Thoracic aorta (tissue), 2 donors: ENCODE measurements at places on chromosomes 13 and 19.

- DNase-seq = no peak
These were observed 670 bp downstream of the MAP2K7 start for GRCh38 chr19:7904074-7905020.

DNA sequence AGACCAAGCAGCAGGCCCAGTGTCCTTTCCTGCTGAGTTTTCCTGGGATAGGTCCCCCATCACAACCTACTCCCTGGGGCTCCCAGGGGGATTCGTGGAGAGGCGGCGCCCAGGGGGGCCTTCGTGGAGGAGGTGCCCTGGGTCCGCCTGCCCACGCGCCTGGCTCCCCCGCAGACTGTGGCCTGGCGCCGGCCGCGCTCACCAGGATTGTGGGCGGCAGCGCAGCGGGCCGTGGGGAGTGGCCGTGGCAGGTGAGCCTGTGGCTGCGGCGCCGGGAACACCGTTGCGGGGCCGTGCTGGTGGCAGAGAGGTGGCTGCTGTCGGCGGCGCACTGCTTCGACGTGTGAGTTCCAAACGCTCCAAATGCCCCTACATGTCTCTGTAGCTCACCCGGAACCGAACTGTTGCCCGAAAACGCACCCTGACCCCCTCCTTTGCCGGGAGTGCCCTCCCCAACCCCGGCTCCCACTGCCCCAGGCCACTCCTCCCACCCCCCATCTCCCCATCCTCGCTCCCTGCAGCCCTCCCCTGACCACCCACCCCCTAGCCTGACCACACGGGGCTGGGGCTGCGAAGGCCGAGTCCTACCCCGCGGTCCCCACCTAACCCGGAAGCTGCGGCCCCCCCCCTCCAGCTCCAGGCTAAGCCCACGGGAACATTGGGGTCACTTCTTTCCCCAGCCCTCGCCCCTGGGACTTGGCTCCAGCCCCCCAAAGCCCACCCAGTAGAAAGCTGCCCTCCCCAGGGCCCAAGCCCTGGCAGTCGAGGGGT, 3.3 kb downstream of the TIMM13 start:
- DNase-seq = no peak

DNA sequence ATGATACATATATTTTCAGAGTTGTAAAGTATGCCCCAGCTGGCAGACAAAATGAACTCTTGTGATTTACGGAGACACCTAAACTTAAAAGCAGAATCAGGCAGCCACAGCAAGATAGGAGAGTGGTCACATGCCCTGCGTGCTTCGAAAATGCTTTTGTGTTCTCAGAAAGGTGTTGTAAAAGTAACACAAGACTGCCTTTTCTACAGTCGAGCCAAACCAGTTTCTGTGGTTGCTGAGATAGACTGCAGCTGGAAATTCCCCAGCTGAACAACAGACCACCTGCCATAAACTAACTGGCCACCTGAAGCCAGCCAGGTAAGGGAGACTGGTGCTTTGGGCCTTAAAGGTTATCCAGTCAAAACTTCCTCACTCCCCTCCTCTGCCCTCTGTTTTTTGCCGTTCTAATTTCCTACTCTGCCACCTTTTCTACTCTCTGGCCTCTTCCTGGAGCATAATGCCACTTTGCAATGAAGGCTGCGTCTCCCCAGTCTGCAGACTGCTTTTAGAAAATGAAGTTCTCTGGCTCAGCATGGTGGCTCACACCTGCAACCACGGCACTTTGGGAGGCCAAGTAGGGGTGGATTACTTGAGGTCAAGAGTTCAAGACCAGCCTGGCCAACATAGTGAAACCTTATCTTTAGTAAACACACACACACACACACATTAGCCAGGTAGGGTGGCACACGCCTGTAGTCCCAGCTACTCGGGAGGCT, 381.2 kb upstream of the SLITRK1 start:
- no peak for DNase-seq

DNA sequence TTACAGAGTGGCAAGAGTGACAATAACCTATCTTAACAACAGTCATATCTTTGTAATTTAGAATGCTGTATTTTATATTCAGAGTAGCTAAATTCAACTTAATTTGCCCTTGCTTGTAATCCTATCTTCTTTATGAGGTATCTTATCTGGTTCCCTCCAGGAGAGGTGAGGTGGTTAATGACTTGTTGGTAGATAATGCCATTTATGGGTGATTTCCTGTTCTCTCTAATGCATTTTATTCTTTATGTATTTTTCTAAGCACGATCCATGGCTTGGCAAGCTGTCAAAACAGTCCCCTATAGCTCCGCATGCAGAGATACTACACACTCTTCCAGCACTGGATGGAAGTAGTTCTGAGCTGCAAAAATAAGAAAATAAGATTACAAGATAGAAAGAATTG, 267.9 kb downstream of the LMO7 start:
- DNase-seq = no peak

GRCh38 chr13:36666477-36667229, 7.2 kb upstream of the SERTM1 start:
- DNase-seq = no peak

DNA sequence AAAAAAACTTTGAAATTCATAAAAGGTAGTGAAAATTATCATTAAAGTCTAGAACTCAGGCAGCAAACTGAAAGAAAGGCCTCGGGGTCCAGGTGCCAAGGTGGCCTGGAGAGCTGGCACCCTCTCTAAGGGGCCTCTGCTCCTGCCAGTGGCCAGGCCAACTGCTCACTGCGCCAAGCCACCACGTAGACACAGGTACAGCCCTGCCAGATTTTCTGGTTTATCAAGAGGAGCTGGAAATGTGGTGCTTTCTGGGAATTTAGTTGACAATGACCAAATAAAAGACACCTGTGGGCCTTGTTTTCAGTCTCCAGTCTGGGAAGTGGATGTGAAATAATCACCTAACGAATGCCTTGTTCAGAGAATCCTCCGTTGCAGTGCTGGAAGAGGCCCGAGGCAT, 22.8 kb downstream of the ZNF574 start:
- no peak for DNase-seq

- DNase-seq = no peak
These were observed 2.0 kb downstream of the PTBP1 start for GRCh38 chr19:799076-799881.

GRCh38 chr13:99299920-99300341, 7.3 kb downstream of the GPR183 start:
- DNase-seq = no peak

DNA sequence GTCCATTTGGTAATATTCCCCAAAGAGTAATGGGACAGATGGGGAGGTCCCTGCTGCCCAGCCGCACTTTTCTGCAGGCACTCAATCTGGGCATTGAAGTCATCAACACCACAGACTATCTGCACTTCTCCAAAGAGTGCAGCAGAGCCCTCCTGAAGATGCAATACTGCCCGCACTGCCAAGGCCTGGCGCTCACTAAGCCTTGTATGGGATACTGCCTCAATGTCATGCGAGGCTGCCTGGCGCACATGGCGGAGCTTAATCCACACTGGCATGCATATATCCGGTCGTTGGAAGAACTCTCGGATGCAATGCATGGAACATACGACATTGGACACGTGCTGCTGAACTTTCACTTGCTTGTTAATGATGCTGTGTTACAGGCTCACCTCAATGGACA, 295.0 kb downstream of the GPC5 start:
- DNase-seq = no peak

- DNase-seq = no peak
These were observed 231.8 kb downstream of the SHISA2 start for GRCh38 chr13:25819856-25820530.

DNA sequence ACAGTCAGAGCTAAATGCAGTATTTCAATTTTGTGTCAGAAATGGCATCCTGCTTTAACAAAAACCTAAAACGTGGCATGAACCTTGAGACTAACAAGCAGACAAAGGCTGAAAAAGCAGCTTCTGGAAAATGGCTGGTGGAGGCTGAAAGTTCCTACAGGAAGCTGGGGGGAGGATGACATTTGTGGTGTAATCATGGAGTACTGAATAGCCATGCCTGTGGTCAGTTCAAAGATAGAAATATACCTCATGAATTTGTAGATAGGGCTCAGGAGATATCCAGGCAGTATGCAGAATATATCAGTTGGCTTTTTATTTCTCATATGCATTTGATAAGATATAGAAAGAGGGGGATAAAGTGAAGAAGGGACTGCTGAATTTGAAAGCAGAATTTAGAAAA, 181.7 kb downstream of the UQCRFS1 start:
- no peak for DNase-seq

GRCh38 chr13:105255472-105255871, 1280.0 kb downstream of the EFNB2 start:
- no peak for DNase-seq

- DNase-seq = peak; percentile 31
These were observed 33.1 kb downstream of the CEBPG start for GRCh38 chr19:33406521-33407139.

- DNase-seq = no peak
These were observed 5.6 kb downstream of the USF2 start for GRCh38 chr19:35274323-35274722.

DNA sequence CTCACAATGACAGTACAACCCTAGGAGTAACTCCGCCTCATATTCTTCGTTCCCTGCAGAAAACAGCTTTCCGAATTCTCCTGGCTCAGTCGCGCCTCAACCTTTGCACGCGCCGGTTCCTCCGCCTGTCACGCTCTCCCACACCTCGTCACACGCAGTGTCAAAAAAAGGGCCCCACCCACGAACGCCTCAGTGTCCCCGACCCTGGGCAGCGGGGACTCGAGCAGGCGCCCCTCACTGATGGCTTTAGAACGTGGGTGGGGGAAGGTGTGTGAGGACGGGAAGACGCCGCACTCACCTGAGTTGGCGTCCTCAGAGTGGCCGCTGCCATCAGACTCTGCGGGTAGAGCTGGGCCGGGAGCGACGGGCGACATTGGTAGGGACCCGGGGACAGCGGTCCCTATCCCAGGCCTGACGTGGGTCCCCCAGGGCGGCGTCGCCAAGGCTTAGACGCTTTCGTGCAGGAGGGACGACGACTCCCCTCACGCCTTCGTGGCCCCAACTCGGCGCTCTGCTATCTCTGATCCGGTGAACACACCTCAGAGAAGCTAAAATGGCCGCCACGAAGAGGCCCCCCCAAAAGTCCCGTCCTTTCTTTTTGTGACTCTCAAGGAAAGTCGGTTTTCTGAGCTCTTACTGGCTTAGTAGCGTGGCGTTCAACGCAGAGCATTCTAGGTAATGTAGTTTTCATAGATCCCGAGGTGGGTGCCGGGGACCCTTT, at the start of gene ZNF154:
Gene ZNF154 (minus strand): TSS at position 564 of the 721 bp plus-strand sequence. CDS start 233 bp downstream, at position 331.
- no peak for DNase-seq

- DNase-seq = no peak
These were observed 25.1 kb downstream of the ARHGEF18 start for GRCh38 chr19:7373862-7374261.

- no peak for DNase-seq
These were observed 25.5 kb downstream of the TJP3 start for GRCh38 chr19:3733549-3734309.

- no peak for DNase-seq
These were observed 5.5 kb downstream of the TPGS1 start for GRCh38 chr19:512547-513365.

DNA sequence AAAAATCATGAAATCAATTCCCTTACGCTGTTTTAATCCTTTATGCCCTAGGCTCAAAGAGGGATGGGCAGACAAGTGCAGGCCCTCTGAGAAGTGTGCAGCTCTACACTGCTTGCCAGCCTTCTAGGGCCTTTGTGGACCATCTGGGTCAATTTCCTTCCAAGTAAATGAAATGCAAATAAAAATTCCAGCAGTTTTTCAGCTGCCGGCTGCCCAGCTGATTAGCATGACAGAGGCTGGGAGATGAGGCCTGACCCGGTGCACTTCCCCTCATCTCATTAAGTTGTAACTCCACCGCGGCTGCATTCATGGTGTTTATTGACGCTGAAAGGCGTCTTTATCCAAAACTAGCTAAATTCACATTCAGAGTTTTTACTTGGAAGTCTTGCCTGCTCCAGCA, 47.5 kb upstream of the GSX1 start:
- no peak for DNase-seq

- DNase-seq = no peak
These were observed 25.6 kb upstream of the ZNF91 start for GRCh38 chr19:23420824-23421223.

DNA sequence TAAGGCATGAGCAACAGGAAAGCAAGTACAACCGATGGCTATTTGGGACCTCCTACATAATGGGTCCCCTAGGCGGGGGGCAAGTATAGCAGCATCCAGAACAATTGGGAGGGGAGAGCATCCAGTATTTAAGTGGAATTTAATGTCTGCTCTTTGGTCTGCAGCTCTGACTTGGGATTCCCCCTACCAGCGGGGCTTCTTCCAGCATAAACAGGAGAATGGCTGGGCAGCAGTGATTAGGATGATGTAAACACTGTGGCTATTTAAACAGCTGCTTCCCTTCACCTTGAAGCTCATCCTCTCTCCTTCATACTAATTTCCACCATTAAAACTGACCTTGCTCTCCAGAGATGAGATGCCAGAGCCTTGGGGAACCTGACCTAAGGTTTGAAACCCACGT, 73.9 kb upstream of the OXGR1 start:
- no peak for DNase-seq

GRCh38 chr19:41552558-41552957, 23.4 kb upstream of the CEACAM21 start:
- DNase-seq = no peak

DNA sequence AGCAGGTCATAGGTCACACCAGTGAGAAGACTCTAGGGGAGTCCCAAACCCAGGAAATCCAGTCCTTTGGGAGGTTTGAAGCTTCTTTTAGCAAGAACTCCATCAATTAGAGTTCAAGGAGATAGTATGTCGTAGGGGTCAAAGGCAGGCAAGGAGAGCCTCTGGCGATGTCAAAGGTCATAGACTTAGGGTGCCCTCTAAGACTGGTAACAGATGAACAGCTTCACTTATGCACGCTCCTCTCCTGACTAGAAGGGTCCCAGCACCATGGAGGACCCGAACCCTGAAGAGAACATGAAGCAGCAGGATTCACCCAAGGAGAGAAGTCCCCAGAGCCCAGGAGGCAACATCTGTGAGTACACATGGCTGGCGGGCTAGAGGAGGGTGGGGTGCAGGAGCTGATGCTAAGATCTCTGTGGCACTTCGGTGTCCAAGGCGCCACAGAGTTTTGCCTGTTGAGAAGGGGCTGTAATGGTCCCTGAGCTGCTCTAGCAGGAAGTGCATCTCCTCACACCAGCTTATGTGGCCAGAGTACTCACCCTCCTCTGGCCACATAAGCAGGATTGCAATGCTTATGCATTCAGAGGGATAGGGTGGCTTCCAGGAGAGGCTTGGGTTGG, 557 bp downstream of the ZNF576 start:
- no peak for DNase-seq

DNA sequence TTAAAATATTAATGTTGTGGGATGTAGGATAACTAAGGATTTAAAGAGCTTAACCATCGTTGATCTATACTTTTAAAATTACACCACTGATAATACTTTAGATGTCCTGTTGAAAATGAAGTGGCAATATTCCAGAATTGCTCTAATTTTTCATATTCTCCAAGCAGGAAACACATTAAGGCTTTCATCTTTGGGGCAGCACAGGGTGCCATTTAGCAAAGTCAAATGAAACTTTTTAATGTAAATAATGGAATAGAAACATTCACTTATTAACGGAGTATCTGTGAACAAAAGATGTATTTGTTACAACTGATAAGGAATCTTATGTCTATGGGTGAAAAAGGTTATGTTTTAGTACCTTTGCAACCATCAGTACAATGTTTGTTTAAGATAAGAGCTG, 50.0 kb upstream of the MIR17HG start:
- DNase-seq = no peak

- no peak for DNase-seq
These were observed 379.9 kb downstream of the LIG4 start for GRCh38 chr13:107835339-107836018.
